ENCODE measurements at places on chromosomes 5 and 9. TPM values are rescaled to one million over a fixed set of nuclear protein-coding genes. Genes with fewer than 3 reads are reported as not detected.

- H3K36me3 ChIP-seq: peaks cover 5% of the 10 kb centered on the region
- H3K4me3 ChIP-seq: no peak overlapping the region
- H3K27me3 ChIP-seq: peaks cover 42% of the 10 kb centered on the region
- no peak for DNase-seq
- H3K4me1 ChIP-seq: peaks cover 3% of the 10 kb centered on the region
- H3K27ac ChIP-seq: no peak overlapping the region
Measured at GRCh38 chr5:173719731-173720082, 103.3 kb upstream of the BOD1 start.

DNA sequence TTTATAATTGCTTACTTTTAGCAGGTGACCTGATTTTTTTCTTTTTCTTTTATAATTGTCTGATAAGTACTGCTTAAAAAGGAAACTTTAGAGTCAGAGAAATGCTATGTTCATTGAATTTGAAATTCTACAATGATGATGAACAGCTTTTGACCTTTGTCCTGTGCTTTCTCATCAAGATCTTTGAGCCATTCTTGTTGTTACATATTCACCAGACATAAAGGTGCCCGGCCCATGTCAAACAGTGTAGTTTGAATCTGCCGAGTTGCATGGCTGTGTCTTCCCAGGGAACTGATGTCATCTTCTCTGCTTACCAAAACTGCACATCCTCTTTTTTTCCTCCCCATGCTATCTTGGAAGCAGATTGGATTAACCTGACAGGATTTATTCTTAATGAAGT lies 163.6 kb downstream of the LRRC70 start:
- no peak overlapping the region for H3K27ac ChIP-seq
- H3K36me3 ChIP-seq: no peaks in the 10 kb centered on the region
- no peak overlapping the region for H3K4me3 ChIP-seq
- DNase-seq: no peak
- H3K27me3 ChIP-seq: peaks cover 29% of the 10 kb centered on the region

DNA sequence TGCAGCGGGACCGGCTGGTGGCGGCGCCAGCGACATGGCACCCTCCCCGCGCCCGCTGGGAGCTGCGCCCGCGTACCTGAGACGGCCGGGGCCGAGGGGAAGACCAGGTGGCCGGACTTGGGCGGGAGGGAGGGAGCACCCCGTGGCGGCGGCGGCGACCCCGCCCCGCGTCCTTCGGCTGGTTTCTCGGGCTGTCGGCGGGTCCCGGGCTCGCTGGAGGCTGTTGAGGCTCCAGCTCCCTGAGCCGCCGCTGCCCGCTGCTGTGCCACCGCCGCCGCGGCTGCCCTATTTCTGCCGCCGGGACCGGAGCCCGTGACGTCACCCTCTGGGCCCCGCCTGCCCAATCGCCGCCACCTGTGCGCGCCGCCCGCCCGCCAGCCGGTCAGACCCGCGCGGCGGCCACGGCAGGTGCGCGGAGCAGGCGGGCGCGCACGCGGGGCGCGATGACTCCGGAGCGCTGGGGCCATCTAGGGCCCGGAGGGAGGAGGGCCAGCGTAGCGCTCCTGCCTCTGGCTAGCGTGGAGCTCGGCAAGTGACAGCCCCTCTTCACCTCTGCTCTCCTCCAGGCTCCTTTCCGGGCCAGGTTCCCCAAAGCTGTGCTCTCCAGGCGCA lies at the start of gene FSTL4:
Gene FSTL4, minus strand, starts transcription at position 293 of the 612 bp plus-strand sequence.
- peak within 1 kb of the TSS; percentile 85 for H3K4me3 ChIP-seq
- peaks cover 9% of the 10 kb centered on the region for H3K4me1 ChIP-seq
- peak; percentile 26 for DNase-seq
- H3K27me3 ChIP-seq: peaks cover 60% of the 10 kb centered on the region

DNA sequence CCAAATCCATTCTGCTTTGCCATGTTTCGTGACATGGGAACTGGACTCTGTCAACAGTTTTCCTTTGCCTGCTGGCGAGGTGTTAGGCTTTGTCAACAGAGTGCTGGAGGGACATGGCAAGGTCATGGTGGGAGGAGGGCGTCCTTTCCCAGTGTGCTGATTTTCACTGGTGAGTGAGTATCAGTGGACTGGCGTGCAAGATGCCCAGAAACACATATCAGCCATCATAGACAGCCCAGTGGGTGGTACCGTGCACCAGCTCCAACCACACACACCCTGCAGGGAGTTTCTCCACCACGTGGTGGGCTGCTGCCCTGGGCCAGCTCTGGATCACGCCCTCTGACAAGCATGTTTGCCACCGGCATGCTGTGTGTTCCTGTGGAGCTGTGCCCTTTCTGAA lies 50.0 kb upstream of the ABL1 start:
- no peak overlapping the region for H3K4me3 ChIP-seq
- H3K27ac ChIP-seq: no peak overlapping the region
- H3K4me1 ChIP-seq: peaks cover 22% of the 10 kb centered on the region
- peaks cover 4% of the 10 kb centered on the region for H3K36me3 ChIP-seq
- no peak for DNase-seq

- peaks cover 4% of the 10 kb centered on the region for H3K36me3 ChIP-seq
- H3K4me3 ChIP-seq: no peak overlapping the region
- no peak overlapping the region for H3K27ac ChIP-seq
Measured at GRCh38 chr5:113056988-113057387, 80.4 kb downstream of the DCP2 start.

DNA sequence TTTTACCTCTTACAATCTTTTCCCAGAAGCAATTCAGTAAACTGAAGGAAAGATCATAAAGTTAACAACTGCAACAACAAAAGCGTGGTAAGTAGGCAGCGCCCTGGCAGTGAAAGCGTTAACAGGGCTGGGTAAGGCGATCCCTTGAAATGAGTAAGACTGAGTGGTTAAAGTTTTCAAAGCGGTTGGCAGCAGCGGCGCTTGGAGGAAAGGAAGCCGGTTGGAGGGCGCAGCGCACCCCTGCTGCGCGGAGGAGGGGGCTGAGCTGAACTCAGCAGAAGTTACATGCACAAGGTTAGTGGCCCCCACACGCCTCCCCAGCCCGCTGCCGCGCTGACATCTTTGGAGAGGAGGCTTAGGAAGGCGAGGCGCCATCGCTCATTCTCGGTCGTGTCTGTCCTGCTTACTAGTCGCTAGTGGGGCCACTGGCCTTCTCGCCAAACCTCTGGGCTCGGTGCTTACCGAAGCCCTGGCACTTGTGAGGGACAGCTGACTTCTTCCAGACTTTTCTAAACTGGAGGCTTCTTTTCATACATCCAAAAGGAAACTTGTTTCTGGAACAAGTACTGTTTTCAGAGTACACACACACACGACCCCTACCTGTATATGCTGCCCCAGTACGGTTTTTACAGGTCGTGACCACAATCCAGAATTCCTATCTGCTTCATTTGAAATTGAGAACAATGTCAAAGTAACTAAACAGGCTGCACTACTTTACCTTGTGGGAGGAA lies at the start of gene SH3RF2:
Gene SH3RF2, plus strand, starts transcription at position 178 of the 731 bp plus-strand sequence. CDS start 1,351 bp downstream, outside the sequence.
- H3K27me3 ChIP-seq: peaks cover 80% of the 10 kb centered on the region
- DNase-seq: no peak
- no peak within 1 kb of the TSS for H3K27ac ChIP-seq
- H3K4me1 ChIP-seq: peaks cover 10% of the 10 kb centered on the region
- no peaks in the 10 kb centered on the region for H3K36me3 ChIP-seq

GRCh38 chr9:14561929-14562405 lies 131.3 kb downstream of the ZDHHC21 start:
- H3K36me3 ChIP-seq: no peaks in the 10 kb centered on the region
- H3K27ac ChIP-seq: no peak overlapping the region
- no peaks in the 10 kb centered on the region for H3K27me3 ChIP-seq
- no peaks in the 10 kb centered on the region for H3K4me1 ChIP-seq
- no peak overlapping the region for H3K4me3 ChIP-seq

DNA sequence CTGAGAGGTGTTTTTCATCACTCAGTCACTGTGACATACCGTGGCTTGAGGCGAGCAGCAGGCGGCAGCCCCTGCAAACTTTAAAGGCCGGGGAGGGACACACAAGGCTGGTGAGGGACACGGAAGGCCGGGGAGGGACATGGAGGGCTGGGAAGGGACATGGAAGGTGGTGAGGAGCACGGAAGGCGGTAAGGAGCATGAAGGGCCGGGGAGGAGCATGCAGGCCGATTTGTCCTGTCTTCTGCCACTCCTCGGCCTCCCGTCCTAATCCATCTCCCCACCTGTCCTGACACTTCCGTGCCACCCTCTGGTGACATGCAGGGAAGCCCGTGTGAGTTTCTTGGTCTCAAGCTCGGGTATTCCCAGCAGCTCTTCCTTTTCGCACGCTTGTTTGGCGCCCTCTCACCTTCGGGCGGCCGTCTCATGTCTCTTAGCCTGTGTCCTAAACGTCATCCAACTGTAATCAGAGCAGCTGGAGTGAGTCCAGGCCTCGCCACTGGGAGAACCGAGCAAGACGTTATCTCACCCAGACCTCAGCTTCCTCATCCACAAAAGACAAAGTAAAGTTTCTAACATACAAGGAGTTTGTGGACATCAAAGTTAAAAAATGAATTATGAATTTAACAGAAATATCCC lies 126.5 kb downstream of the MRPL36 start:
- no peak overlapping the region for H3K4me3 ChIP-seq
- DNase-seq: no peak
- peaks cover 69% of the 10 kb centered on the region for H3K27me3 ChIP-seq
- peaks cover 2% of the 10 kb centered on the region for H3K4me1 ChIP-seq

- H3K4me1 ChIP-seq: no peaks in the 10 kb centered on the region
- no peaks in the 10 kb centered on the region for H3K36me3 ChIP-seq
- H3K27ac ChIP-seq: no peak overlapping the region
- H3K27me3 ChIP-seq: no peaks in the 10 kb centered on the region
- no peak overlapping the region for H3K4me3 ChIP-seq
Measured at GRCh38 chr9:10268531-10269485, 344.0 kb downstream of the PTPRD start.

The GABRA1 gene
- total RNA-seq: not detected

The INSL4 gene
- not detected for total RNA-seq

Measured in T-helper 17 cell (primary cell).